ENCODE measurements at places on chromosomes 1 and 21.
A peak's percentile ranks its signal among the peaks of the same experiment; 100 is the strongest.

GRCh38 chr1:81135524-81135923, 665.2 kb upstream of the ADGRL2 start:
- no peak for DNase-seq

DNA sequence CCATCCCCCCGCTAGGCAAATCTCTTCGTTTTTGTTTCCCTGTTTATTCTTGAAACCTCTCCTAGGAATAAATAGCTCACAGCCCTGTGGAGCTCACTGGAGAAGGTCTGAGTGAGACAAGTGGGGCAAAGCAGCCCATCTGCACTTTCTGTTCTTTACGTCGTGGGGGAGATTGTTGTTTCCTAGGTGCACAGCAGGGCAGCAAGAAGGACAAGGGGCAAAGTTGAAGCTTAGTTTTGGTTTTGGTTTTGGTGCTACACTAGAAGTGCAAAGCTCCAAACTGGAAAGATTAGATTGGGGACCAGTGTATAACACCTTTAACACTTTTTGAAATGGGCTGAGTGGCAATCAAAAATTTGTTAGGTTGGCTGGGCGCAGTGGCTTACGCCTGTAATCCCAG, 76.6 kb downstream of the GPR88 start:
- no peak for DNase-seq

DNA sequence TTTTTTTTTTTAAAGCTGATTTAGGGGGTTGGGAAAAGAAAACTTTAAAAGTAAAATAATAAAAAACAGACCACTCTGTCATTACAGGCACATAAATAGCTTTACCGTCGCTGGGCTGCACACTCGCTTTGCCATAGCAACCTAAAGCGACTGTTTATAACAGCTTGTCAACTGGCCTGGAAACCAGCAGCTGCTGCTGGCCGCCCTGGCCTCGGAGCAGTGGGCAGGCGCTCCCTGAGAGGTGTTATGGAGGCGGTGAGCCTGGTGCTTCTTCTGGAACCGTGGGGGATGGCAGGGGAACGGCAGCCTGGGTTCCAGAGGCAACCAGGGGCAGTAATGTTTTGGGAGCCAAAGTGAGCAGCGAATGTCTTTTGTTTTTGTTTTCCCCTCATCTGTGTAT, 45.7 kb downstream of the ATP2B4 start:
- DNase-seq, result peak; percentile 18

DNA sequence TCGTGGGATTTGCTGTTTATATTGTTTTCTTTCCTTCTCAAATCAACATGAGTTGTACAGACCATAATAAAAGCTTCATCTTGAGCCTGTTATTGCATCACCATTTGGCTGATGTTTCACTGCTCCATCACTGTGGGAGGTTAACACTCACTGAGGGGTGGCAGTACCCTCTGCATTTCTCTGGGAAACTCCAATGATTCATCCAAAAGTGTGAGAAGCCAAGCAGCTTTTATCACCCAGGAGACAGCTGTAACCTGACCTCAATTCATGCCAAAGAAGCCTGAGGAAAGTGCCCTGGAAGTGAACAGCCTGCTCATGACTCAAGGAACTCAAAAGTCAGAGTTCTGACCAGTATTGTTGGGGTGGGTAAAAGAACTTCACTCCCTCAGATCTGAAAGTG, 84.1 kb downstream of the GPR88 start:
- DNase-seq, result no peak

- no peak for DNase-seq
Measured at GRCh38 chr1:245500546-245500945, 345.8 kb downstream of the KIF26B start.

- DNase-seq, result no peak
Measured at GRCh38 chr1:61142043-61142440, 59.7 kb downstream of the NFIA start.

- peak; percentile 29 for DNase-seq
Measured at GRCh38 chr1:110337704-110338308, 1.4 kb upstream of the RBM15 start.

GRCh38 chr1:245441689-245442088, 286.9 kb downstream of the KIF26B start:
- peak; percentile 65 for DNase-seq

GRCh38 chr1:111538343-111539025, 35.1 kb upstream of the ADORA3 start:
- DNase-seq, result no peak

- DNase-seq, result no peak
Measured at GRCh38 chr21:29430576-29430975, 131.9 kb downstream of the BACH1 start.

DNA sequence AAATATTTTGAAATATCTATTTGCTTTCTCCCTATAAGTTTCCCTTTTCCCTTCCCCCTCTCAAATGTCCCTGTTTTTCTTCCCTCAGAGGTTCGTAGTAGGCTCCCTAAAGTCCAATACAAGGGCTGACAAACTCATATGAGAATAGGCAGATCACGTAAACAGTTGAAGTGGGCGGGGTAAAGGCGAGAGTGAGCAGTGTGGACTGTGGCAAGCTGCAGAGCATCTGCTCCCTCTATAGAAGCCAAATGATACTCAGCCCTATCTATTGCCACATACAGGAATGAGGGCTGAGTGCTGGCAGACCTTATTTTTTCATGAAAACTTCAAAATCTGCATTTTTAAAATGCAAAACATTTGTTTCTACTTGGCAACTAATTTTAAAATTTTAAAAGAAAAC, 26.3 kb downstream of the PRDX6 start:
- peak; percentile 47 for DNase-seq

All from NCI-H1694 (cell line).